ENCODE measurements at places on chromosomes 2 and 18. TPM values are rescaled to one million over a fixed set of nuclear protein-coding genes. Genes with fewer than 3 reads are reported as not detected.

Gene SERPINB12
- not detected for total RNA-seq

Gene DTYMK
- total RNA-seq = 18.3 TPM

Gene ACOXL
- total RNA-seq = not detected

Gene SPC25
- total RNA-seq = 3.7 TPM

Gene KLHL41
- total RNA-seq = 0.91 TPM

Gene SKOR2
- total RNA-seq = not detected

Gene BOLL
- not detected for total RNA-seq

Gene TRAPPC12
- 70.2 TPM for total RNA-seq

Gene PSMA8
- not detected for total RNA-seq

Gene VIT
- 13.5 TPM for total RNA-seq

Gene CLEC4F
- not detected for total RNA-seq

Gene SKA1
- 10.7 TPM for total RNA-seq

Gene USP37
- 14.8 TPM for total RNA-seq

Gene TLX2
- 0.11 TPM for total RNA-seq

Gene OSGEPL1
- 7.8 TPM for total RNA-seq

Gene WDR35
- total RNA-seq = 23.0 TPM

Gene MYCN
- total RNA-seq = not detected

Gene IL18R1
- 4.2 TPM for total RNA-seq

Gene FAM98A
- 46.3 TPM for total RNA-seq

Gene ALPI
- not detected for total RNA-seq

Gene AGXT
- not detected for total RNA-seq

Gene L3MBTL4
- 1.7 TPM for total RNA-seq

Gene SNED1
- total RNA-seq = 52.8 TPM

Gene CXCR4
- total RNA-seq = 0.13 TPM

Gene FAM237A
- total RNA-seq = not detected

Gene SFT2D3
- total RNA-seq = 6.0 TPM

Gene NEU2
- not detected for total RNA-seq

Gene PCARE
- not detected for total RNA-seq

Gene DPY30
- 51.0 TPM for total RNA-seq

Gene HK2
- 31.9 TPM for total RNA-seq

Gene PTPRN
- total RNA-seq = 0.13 TPM

Gene ETAA1
- 32.0 TPM for total RNA-seq

Gene DNAH6
- total RNA-seq = 0.86 TPM

Gene CPO
- total RNA-seq = 0.32 TPM

Gene ZSWIM2
- under 0.01 TPM for total RNA-seq

Gene FAM110C
- total RNA-seq = not detected

Gene MAP2
- total RNA-seq = 0.54 TPM

Gene TCF23
- total RNA-seq = under 0.01 TPM

Gene LHCGR
- total RNA-seq = 0.39 TPM

Gene BARD1
- total RNA-seq = 28.6 TPM

Gene SERPINB10
- total RNA-seq = not detected

Gene FAP
- 225 TPM for total RNA-seq

Gene MYOM1
- 0.76 TPM for total RNA-seq

Gene EMILIN1
- 113 TPM for total RNA-seq

Gene OXER1
- 0.13 TPM for total RNA-seq

Gene SLC66A3
- total RNA-seq = 48.4 TPM

Gene DSG2
- 5.4 TPM for total RNA-seq

Gene CAD
- total RNA-seq = 28.1 TPM

Gene UGT1A3
- not detected for total RNA-seq

Gene FSIP2
- 0.78 TPM for total RNA-seq

Gene HOXD13
- 0.13 TPM for total RNA-seq

Gene TTN
- total RNA-seq = 0.13 TPM

Gene GKN1
- 0.26 TPM for total RNA-seq

Measured in articular chondrocyte of knee joint (primary cell).